ENCODE measurements at places on chromosomes 5 and 9.

DNA sequence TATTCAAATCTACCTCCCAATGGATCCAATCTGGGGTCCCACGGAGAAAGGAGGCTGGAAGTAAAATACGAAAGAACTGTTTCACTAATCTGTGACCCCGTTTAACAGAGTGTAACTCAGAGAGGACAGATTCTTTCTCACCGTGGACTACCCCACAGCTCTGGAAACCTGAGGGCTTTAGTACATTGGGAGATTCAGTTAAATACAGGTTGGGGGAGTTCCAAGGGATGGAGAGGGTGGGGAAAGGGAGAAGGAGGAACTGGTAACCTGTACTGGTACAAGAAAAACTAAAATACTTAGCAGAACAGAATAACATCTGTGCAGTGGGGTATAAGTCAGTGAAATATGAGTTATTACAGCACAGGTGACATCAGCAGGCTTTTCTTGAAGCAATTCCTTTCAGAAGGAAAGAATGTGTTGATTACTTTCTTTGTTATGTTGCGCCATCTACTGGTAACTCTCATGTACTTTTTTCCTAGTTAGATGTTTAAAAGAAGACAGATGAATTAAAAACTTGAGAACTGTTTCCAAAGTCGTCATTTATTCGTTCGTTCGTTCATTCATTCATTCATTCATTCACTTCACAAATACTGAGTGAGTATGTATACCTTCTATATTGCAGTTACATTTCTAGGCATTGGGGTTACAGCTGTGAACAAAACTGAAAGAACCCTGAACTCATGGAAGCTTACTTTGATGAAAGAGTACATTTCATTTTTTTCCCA is 30.0 kb upstream of the STOM start:
- peak; percentile 77 for DNase-seq

DNA sequence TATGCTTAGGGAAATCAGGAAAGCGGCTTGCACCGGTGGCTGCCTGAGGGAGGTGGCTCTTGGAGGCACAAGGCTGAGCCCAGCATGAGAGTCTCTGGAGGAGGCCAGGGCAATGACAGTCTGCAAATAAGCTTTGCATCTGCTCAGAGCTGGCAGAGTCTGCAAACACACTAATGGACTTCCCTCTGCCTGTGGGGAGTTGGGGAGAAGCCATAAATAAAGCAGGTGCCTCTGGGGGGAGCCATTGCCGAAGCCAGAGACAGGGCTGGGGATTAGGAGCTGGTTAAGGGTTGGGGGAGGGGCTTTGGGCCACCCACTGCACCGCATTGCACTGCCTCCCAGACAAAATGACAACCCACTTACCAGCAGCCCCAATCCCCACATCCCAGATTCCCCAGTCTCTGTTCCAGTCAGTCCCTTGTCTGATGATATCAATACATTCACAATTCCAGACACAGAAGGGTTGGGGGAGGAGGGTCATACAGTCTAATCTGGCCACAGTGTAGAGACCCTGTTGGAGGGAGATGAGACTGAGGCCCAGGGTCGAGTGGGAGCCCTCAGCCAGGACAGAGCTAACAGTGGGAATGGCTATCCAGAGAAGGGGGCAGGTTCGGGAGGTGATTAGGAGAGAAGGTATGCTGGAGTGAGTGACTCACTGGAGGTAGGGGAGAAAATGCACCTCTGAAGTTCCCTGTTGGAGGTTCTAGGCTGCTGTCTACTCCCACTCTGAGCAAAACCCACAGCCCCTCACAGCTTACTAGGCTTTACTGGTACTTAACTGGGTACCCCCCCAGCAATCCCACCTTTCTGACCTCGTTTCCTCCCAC is 53.7 kb downstream of the PAX5 start:
- no peak for DNase-seq

GRCh38 chr5:424301-425110 is 18.5 kb upstream of the EXOC3 start:
- no peak for DNase-seq

DNA sequence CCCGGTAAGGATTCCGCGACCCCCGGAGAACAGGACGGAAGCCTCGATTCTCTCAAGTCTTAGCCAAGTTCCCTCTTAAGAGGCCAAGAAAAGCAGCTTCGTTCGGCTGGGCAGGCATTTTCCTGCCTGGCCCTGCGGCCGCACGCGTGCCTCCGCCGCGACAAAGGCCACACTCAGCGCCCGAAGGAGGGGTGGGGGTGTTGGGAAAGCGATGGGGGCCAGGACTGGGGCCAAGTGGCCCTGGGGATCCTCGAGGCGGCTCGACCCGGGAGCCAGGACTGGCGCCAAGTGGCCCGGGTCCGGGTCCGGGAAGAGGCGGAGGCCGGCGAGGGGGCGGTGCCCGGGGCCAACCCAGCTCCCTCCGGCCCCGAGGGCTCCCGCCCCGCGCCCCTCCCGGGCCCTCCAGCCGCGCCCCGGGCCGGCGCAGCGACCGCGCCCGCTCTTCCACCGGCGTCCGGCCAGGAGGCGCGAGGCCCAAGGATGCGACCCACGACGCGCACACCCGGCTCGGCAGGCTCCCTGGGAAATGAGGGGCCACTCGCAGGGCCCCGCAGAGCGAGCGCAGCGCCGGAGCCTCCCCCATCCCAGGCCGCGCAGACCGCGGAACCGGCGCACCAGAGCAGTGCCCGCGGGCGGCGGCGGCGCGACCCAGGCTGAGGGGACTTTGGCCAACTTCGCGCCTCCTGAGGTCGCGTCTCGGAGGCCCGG is 756 bp downstream of the VAV2 start:
- DNase-seq = no peak

DNA sequence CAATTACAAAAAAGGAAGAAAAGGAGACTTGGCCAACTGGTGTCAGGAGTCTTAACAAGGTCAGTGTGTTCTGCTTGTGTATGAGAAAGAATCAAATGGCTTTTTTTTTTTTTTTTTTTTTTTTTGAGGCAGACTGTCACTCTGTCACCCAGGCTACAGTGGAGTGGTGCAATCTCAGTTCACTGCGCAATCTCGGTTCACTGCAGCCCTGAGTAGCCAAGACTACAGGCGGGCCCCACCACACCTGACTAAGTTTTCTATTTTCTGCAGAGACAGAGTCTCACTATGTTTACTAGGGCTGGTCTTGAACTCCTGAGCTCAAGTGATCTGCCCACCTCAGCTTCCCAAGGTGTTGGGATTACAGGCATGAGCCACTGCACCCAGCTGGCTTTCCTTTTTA is 3.1 kb upstream of the IL7R start:
- DNase-seq = no peak

DNA sequence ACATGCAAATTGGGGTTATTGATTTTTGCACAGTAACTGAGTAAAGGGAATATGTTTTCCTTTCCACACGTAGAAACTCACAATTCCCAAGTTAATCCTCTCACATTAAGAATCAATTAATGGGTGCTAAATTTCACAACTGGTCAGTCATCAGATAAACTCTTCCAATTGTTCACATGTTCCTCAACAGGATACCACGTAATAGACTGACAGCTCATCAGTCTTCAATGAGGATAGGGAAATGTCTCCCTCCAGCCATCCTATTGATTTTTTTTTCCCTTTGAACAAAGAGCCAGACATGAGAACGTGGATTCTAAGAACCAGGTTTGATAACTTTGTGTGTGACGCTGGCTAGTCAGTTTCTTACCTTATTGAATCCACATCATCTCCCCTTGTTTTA is 768 bp upstream of the CER1 start:
- DNase-seq = no peak

GRCh38 chr5:80127116-80127552 is 92.0 kb downstream of the THBS4 start:
- no peak for DNase-seq

Measured in fibroblast of skin of abdomen (primary cell).